ENCODE measurements at places on chromosomes 5 and 9.

DNA sequence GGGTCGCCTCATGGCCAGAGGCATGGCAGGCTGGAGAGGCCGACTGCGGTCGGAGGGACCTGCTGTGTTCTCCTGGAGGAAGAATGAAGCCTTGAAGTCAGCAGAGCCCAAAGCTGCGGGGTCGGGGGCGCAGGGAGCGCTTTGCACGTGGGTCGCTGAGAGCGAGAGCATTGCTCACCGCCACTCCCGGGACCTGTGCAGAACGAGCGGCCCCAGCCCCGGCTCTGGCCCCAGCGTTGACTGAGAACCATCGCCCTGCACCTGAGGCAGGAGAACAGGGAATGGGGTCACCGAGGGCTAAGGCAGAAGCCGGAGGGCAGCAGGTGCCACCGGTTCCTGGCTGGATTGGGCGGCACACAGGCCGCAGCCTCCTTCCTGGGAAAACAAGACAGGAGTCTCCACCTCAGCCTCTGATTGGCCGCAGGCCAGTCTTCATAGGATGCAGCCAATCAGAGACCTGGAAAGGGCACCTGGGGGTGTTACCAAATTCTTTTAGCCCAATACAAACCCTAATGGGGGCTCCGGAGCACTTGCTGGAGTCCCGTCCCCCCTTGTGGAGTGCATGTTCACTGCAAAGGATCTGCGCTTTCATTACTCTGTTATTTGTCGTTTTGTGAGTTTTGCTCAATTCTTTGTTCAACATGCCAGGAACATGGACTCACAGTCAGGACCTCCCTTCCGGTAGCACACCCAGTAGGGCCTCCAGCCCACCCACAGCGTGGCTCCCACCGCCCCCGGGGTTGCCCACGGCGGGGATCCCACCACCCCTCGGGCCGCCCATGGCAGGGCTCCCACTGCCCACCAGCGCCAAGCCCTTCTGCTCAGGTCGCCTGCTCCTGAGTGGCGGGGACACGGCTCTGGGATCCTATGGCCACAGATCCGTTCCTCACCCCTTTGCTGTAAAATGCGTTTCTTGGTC lies 24.7 kb upstream of the SLC6A19 start:
- no peak for DNase-seq

DNA sequence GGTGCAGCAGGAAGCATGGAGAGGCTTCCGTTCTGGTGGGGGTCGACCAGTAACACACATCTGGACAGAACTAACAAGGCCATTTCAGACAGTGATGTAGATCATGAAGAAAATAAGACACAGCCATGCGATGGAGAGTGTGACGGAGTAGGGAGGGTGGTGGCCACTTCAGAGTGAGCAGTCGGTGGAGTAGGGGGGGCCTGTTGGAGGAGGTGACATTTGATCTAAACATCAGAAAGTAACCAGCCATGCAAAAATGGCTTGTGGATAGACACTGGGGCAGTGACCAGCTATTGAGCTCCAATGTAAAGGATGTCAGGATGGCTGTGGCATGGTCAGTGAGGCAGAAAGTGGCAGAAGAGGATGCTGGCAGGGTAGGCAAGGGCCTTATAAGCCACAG lies 65.9 kb downstream of the PPARGC1B start:
- no peak for DNase-seq

GRCh38 chr9:130266236-130267098 lies 907 bp downstream of the HMCN2 start:
- no peak for DNase-seq

DNA sequence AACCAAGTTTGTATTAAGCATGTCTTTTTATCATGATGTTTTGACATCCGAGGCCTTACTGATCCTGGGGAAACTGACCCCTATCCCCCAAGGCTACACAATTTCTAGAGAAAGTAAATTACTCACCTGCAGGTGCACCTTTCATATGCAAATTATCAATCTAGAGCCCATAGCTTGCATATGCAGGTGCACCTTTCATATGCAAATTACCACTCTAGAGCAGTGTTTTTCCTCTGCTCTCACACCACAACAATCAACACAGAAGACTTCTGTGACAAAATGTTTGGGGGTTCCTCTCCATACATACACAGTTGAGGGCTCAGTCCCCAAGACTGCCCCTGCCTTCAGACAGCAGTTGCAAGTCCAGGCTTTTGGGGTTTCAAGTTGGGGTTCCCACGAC lies 203.7 kb upstream of the RORB start:
- no peak for DNase-seq

DNA sequence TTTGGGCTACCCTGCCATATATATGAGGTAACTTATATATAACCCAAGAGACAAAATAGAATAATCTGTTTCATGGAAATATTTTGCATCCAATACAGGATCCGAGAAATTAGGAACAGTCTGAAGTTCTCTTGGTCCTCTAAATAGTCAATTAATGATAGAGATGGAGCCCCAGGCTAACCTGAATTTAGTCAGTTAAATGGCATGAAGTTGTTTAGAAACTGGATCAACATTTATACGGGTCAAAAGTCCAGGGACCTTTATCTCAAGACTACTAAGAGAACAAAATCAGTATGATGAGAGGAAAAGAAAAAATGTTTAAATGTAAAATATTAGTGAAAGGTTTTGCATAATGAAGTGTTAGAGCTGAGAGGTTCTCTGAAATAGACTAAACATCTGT lies 303.3 kb upstream of the ACTBL2 start:
- DNase-seq, result no peak

GRCh38 chr9:112780450-112781036 lies 30.0 kb downstream of the SNX30 start:
- DNase-seq, result no peak

- no peak for DNase-seq
These were observed 48.5 kb downstream of the PLGRKT start for GRCh38 chr9:5389109-5389732.

- no peak for DNase-seq
These were observed 74.3 kb downstream of the ZNF618 start for GRCh38 chr9:113950195-113951031.

GRCh38 chr9:737400-738120 lies 103.9 kb upstream of the DMRT1 start:
- no peak for DNase-seq

GRCh38 chr9:105507096-105507790 lies 50.7 kb upstream of the FKTN start:
- DNase-seq, result no peak

DNA sequence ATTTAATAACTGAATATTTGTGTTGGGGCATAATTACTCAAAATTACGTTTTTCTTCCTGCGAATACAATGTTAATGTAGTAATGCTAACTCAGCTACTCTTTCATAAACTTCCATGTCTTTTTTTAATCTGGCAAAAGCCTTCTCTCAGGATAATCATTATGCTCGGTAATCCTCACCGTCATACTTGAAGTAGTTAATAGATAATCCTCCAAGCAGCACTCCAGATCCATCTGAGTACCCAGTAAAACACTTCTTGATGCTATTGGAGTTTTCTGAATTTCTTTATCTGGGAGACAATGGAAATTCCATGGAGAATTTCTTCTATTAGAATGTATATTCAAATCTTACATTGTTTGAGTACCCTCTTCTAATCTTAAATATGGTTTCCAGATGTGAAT lies 34.3 kb downstream of the PARP8 start:
- DNase-seq, result no peak

GRCh38 chr5:4345850-4346249 lies 750.2 kb downstream of the IRX1 start:
- DNase-seq, result no peak

DNA sequence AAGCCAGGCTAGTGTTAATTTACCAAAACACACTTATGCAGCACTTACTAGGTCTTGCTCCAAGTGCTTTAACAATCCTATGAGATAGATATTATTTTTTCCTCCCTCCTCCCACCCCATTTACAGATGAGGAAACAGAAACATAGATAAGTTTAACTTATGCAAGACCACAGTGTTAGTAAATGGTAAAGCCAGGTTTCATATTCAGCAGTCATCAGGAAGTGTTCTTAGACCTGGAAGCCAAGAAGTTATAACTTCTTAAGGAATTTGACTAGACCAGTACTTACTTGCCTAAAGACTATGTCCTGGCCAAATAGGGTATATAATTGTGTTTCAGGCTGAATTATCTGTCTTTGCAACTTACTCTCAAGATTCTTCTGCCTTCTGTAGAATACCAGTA lies 15.9 kb downstream of the ABHD17B start:
- DNase-seq, result no peak

GRCh38 chr5:83025690-83026478 lies 51.3 kb downstream of the TMEM167A start:
- DNase-seq, result no peak

- DNase-seq, result no peak
These were observed 463.8 kb downstream of the BNC2 start for GRCh38 chr9:16406526-16407225.

Data from hepatocyte (in vitro differentiated cells).